ENCODE measurements at places on chromosomes 4 and X.

DNA sequence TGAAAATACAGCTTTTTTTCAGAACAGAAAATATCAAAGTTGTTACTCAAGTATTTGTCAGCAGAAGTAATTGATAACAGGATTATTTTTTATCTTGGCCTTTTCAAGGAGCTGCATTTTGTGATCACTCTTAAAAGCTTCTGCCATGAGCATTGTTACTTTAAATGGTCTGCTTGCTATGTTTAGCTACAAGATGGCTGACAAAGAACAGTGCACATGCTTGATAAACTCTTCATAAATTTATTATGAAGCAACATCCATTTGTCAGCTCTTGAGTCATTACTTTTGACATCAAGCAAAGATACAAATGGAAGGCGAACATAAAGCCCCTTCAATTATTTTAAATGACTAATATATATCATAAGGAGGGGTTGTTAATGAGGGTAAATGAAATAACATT, 205.4 kb upstream of the RPS6KA3 start:
- DNase-seq = no peak

GRCh38 chr4:113952452-113953029, 26.9 kb downstream of the ARSJ start:
- DNase-seq = no peak

- no peak for DNase-seq
These were observed 22.6 kb downstream of the RTL9 start for GRCh38 chrX:110381216-110381615.

GRCh38 chr4:165628572-165628971, 244.5 kb upstream of the TLL1 start:
- DNase-seq = no peak

DNA sequence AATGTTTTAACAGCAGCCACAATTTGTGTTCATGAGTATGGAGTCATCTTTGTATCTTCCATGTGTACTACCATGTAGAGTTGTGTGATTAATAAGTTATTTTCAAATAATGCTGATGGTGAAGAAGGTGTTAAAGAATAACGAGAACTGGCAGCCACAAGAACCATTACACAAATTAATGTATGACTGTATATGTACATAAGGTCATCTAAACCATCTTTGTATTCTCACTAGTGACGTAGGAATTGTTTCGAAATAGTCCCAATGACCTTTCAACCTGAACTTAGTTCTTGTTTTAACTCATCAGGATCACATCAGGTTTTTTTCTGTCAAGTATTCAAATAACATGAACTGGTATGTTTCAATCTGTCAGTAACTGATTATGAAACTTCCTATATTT, 48.3 kb upstream of the NOCT start:
- no peak for DNase-seq

GRCh38 chr4:108107729-108108382, 60.9 kb downstream of the LEF1 start:
- peak; percentile 39 for DNase-seq
